ENCODE measurements at places on chromosomes 5 and 9.
A peak's percentile ranks its signal among the peaks of the same experiment; 100 is the strongest.

DNA sequence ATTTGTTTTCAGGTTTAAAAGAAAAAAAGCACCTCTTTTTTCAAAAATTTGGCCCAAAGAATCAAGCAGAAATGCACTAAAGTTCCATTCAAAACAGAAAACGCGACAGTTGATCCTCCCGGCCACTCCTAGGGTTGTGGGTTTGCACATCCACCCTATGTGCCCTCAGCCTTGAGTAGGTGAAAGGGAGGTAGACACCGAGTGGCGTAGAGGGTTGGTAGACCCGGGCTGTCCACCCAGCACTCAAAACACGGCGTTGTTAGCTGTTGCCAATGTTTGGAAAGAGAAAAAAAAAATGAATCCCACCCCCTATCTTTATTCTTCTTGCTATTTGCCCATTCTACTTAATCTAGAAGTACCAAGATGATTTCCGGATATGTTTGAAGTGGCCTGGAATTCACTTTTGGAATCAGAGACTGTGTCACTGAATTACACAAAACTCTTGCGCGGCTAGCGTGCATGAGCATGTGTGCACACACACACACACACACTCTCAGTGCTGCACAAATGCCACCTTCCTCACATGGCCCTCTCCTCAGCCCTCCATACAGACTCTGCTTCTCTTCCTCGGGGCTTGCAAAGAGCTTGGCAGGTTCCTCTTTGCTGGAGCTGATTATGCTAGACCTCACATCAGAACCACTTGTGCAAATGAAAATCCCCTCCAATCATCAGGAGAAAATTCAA, 110.2 kb upstream of the HAND1 start:
- no peak for DNase-seq

DNA sequence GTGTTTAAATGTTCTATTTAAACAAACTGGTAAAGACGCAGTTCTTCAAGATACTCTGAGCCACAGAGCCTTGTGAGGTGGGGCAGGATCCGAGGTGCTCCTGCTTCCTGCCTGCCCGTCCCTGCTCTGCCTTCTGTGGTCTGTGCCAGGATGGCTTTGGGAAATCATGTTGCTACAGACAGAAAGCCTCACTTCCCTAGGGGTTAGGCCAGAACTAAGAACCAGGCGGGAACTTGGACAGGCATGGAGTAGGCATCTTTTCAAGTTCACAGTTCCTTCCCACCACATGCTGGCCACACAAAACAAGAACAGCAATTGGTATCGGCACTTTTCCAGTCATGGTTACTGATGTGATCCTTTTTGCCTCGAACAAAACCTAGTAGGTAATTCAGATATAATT, 67.7 kb upstream of the SPOCK1 start:
- no peak for DNase-seq

- no peak for DNase-seq
Observed at GRCh38 chr5:105101577-105101976, 1539.0 kb upstream of the NUDT12 start.

- no peak for DNase-seq
Observed at GRCh38 chr5:33557605-33558004, 116.8 kb downstream of the TARS1 start.

- no peak for DNase-seq
Observed at GRCh38 chr5:52853650-52854049, 65.9 kb downstream of the ITGA1 start.

GRCh38 chr5:52043543-52043942, 660.3 kb downstream of the ISL1 start:
- peak; percentile 94 for DNase-seq

- DNase-seq, result no peak
Observed at GRCh38 chr9:71719088-71719487, 49.2 kb downstream of the CEMIP2 start.

GRCh38 chr5:139845846-139846681, 50.5 kb downstream of the PSD2 start:
- DNase-seq, result no peak

- DNase-seq, result no peak
Observed at GRCh38 chr9:86405086-86405491, 50.9 kb upstream of the TUT7 start.

GRCh38 chr5:84729326-84729725, 344.6 kb upstream of the EDIL3 start:
- DNase-seq, result no peak

GRCh38 chr5:29229461-29229860, 1964.0 kb upstream of the CDH6 start:
- DNase-seq, result no peak

GRCh38 chr5:84281383-84281782, 103.3 kb downstream of the EDIL3 start:
- no peak for DNase-seq
